Spinal cord (tissue), 10 donors: ENCODE measurements at places on chromosomes 12 and 14. TPM values are rescaled to one million over a fixed set of nuclear protein-coding genes. Genes with fewer than 3 reads are reported as not detected.
A peak's percentile ranks its signal among the peaks of the same experiment; 100 is the strongest.

ARHGEF25 gene
- 27.2 TPM for total RNA-seq

NELL2 gene
- 105 TPM for total RNA-seq

ENDOU gene
- 0.50 TPM for total RNA-seq

DNA sequence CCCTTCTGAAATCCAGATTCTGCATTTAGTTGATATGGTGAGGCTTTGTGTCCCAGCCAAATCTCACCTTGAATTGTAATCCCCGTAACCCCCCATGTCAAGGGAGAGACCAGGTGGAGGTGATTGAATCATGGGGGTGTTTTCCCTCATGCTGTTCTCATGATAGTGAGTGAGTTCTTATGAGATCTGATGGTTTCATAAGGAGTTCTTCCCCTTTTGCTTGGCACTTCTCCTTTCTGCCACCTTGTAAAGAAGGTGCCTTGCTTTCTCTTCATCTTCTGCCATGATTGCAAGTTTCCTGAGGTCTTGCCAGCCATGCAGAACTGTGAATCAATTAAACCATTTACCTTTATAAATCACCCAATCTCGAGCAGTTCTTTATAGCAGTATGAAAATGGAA lies 23.1 kb upstream of the C12orf42 start:
- H3K27ac ChIP-seq = no peak overlapping the region
- no peaks in the 10 kb centered on the region for H3K36me3 ChIP-seq
- H3K27me3 ChIP-seq = no peaks in the 10 kb centered on the region
- H3K4me3 ChIP-seq = no peak overlapping the region
- H3K4me1 ChIP-seq = no peaks in the 10 kb centered on the region
- DNase-seq = no peak

HVCN1 gene
- 10.7 TPM for total RNA-seq

DNA sequence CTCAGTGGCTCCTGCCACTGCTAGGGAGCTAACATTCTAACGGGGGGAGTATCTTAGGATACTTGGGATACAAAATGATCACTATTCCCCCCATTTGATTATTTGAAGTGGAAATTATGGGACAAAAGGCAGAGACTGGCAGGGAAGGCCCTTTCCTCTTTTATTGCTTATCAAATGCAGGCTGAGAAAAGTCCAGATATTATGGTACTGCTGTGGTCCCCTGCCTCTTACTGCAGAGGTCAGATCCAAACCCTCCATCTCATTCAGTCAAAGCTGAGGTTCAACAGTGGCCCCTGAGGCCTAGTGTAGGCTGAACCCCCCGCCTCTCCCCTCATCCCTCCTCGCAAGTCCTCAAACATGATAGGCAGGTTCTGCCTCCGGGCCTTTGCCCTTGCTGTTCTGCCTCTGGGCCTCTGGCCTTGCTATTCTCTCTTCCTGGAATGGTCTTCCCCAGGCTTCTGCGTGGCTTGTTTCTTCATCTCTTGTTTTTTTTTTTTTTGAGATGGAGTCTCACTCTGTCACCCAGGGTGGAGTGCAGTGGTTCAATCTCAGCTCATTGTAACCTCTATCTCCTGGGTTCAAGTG lies 34.2 kb downstream of the KRT80 start:
- H3K36me3 ChIP-seq = no peaks in the 10 kb centered on the region
- H3K27me3 ChIP-seq = peaks cover 6% of the 10 kb centered on the region
- no peak overlapping the region for H3K27ac ChIP-seq

CFAP251 gene
- total RNA-seq = 4.4 TPM

GRCh38 chr12:11947213-11947612 lies 123.5 kb upstream of the BCL2L14 start:
- no peak overlapping the region for H3K27ac ChIP-seq
- H3K4me1 ChIP-seq = peaks cover 7% of the 10 kb centered on the region
- no peak overlapping the region for H3K4me3 ChIP-seq
- H3K27me3 ChIP-seq = no peaks in the 10 kb centered on the region
- DNase-seq = no peak

SYNDIG1L gene
- total RNA-seq = 4.6 TPM

DNA sequence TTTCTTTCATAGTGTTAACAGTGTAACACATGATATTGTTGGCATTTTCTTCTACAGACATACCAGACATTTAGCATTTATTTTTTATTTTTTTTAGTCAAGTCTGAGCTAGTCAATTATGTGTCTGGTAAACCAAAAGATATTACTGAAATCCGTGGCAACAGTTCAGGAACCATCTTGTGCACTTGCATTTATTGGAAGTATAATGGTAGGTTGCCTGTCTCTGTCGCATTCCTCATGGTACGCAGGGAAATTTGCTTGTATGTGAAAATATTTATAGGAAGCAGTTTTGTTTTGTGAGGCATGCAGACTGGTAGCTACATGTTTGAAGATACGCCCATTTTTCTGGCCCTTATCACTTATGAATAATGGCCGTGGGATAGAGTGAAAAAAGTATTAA lies 186.1 kb upstream of the SLC38A2 start:
- H3K4me3 ChIP-seq = no peak overlapping the region
- no peaks in the 10 kb centered on the region for H3K36me3 ChIP-seq
- H3K4me1 ChIP-seq = no peaks in the 10 kb centered on the region
- H3K27me3 ChIP-seq = no peaks in the 10 kb centered on the region

GRCh38 chr12:41365653-41366171 lies 177.6 kb downstream of the PDZRN4 start:
- no peak overlapping the region for H3K27ac ChIP-seq

- DNase-seq = no peak
- no peak overlapping the region for H3K27ac ChIP-seq
Observed at GRCh38 chr12:4112734-4113325, 160.7 kb upstream of the CCND2 start.

DNA sequence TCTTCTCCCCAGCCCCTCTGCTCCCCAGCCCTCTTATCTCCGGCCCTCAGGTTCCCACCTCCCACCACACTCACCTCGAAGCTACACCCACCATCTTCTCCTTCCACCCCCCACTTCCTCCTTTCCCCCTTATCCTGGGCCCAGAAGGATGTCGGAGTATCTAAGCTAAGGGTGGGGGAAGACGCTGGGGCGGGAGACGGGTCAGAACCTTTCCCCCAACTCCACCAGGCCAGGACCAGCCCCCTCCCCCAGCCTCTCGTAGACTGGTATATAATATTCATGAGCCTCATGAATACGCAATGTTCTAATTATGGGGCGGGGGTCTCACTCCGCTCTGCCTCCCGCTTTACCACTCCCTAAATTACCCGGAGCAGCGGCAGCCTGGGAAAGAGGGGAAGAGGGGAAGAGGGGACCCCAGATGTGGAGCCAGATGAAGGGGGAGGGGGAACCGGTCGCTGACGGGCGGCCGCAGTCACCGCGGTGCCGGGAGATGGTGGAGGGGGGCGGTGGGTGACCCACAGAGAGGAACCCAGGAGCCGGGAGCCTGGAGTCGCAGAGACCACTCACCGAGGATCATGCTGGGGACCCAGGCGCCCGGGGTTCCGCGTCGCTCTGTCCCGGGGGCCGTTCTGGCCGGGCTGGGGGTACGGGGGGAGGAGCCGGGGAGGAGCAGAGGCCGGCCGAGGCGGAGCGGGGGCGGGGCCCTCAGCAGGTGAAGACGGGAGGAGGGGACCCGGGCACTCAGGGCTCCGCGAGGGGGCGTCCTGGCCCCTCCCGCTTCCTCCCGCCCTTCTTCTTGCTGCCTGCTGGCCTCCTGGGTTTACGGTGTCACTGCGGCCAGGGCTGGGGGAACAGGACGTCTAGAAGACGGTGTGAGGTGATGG lies 6.4 kb upstream of the ZNF385A start:
- H3K27me3 ChIP-seq = no peaks in the 10 kb centered on the region
- H3K4me1 ChIP-seq = peaks cover 43% of the 10 kb centered on the region
- H3K27ac ChIP-seq = no peak overlapping the region
- peak; percentile 74 for DNase-seq
- H3K4me3 ChIP-seq = peak overlapping the region; percentile 46
- H3K36me3 ChIP-seq = no peaks in the 10 kb centered on the region

DNA sequence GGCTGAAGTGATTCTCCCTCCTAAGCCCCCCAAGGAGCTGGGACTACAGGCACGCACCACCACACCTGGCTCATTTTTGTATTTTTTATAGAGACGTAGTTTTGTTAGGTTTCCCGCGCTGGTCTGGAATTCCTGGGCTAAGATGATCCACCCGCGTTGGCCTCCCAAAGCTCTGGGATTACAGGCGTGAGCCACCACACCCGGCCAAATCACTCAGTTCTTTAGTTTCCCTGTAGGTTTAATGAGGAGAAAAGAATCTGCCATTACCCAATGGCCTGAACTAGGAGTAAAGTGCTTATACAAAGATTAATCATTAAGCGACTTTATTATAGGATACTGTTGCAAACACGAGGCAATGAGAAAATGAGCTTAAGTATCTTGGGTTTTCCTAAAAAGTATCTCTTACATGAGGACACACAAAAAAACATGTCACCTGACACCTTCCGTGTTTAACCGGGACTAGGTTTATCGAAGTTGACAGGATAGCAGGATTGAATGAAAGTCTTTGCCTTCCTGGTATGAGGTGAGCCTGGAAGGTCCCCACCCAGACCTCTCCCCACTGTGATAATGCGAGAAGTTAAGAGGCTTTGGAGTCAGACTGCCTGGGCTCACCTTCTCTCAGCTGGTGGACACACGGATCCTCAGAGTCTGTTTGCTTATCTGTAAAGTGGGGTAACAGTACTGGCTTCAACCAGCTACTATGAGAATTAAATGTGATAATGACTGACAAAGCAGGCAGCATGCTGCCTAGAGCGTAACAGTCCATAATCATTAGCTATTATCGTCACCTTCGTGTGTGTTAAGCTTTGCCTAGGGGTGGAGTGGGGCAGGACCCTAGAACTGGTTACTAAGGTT lies 133.5 kb upstream of the KRAS start:
- H3K27me3 ChIP-seq = no peaks in the 10 kb centered on the region
- H3K27ac ChIP-seq = peak overlapping the region; percentile 98
- no peak for DNase-seq
- peaks cover 10% of the 10 kb centered on the region for H3K4me1 ChIP-seq
- peak overlapping the region; percentile 75 for H3K4me3 ChIP-seq

RESF1 gene
- 42.5 TPM for total RNA-seq

DNA sequence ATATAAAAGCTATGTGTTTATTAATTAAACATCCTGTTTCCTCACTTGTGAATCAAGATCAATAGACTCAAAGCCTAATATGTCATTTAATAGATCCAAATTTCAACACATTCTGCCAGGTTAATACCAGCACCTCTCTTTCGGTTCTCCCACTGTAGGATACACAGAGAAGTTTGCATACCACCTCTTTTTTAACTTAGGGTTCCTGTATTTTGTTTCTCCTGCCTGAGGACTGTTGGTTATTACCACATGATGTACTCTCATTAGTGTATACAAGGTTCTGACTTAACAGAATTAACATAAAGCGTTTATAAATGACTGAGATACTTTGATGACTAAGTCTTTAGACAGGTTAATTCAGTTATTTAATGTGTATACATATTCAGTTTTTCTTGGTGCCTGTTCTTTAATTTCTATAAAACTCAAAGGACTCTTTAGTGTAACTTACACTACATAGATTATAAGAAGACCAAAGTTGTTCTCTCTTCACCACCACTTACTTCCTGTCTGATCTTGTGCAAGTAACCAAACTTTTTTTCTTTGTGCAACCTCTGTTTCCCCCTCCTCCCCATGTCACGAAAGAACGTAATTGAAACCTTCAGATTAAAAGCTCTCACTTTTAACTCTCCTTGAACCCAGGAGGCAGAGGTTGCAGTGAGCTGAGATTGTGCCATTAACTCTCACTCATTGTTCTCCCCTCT lies 89.8 kb upstream of the DNM1L start:
- no peak for DNase-seq
- no peaks in the 10 kb centered on the region for H3K4me1 ChIP-seq
- H3K27me3 ChIP-seq = no peaks in the 10 kb centered on the region
- no peak overlapping the region for H3K4me3 ChIP-seq
- no peaks in the 10 kb centered on the region for H3K36me3 ChIP-seq
- H3K27ac ChIP-seq = no peak overlapping the region

GRCh38 chr14:85085981-85086380 lies 444.0 kb upstream of the FLRT2 start:
- DNase-seq = no peak
- H3K4me3 ChIP-seq = no peak overlapping the region
- no peak overlapping the region for H3K27ac ChIP-seq
- no peaks in the 10 kb centered on the region for H3K36me3 ChIP-seq
- H3K4me1 ChIP-seq = no peaks in the 10 kb centered on the region

DNA sequence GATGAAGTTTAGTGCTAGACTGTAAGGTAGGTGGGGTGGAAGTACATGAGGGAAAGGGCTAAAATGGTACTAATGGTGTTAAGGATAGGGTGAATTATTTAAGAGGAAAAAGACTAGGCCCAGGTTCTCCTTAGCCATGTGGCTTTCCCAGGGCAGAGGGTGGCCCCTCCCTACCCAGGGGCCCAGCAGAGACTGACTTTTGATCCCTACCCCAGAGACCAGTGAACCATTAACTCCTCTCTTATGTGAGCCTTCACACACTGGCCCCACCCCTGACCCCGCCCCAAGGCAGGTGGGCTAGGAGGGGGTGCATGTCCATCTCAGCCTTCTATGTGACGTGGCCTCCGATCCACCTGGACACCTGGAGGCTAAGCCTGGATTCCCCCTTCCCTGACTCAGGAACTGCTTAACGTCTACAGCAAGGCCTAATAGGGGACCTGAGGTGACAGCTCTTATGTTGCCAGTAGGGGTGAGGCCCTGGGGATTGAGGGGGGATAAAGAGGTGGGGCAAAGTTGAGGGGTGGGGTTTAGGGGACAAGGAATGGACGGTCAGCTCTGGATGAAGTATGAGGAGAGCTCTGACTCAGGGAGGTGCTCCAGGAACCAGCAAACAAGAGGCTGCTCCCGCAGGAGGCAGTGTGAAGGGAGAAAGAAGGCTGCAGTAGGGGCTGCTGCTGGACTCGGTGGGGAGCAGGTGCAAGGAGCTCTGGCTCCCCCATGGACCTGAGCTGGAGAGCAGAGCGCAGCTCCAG lies 757 bp downstream of the SLC39A5 start:
- H3K27ac ChIP-seq = no peak overlapping the region
- no peak overlapping the region for H3K4me3 ChIP-seq
- peaks cover 1% of the 10 kb centered on the region for H3K4me1 ChIP-seq
- peaks cover 23% of the 10 kb centered on the region for H3K36me3 ChIP-seq
- DNase-seq = no peak

DNA sequence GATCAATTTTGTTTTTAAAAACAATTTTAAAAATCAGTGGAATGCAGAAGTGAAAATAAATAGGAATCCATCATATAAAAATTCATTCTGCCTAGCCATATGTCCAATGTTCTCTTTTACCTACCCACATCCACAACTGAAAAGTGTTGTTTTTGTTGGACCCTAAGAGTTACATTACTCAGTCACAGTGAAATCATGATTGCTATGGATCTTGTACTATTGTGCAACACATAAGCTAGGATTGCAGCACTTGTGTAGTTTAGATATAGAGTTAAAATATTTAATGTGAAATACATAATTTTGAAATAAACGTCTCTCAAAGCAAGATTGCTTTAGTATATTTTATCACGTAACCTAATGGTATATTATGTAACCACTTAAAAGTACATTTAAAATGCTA lies 213.3 kb upstream of the CLEC14A start:
- no peaks in the 10 kb centered on the region for H3K36me3 ChIP-seq
- no peaks in the 10 kb centered on the region for H3K27me3 ChIP-seq
- no peak overlapping the region for H3K27ac ChIP-seq
- no peak for DNase-seq
- H3K4me1 ChIP-seq = no peaks in the 10 kb centered on the region
- H3K4me3 ChIP-seq = no peak overlapping the region

ZNF891 gene
- 7.5 TPM for total RNA-seq
